ENCODE measurements at places on chromosomes 1 and 21.

GRCh38 chr1:9294910-9295636 lies 2.4 kb downstream of the SPSB1 start:
- DNase-seq, result no peak

GRCh38 chr21:35508139-35508888 lies 459.2 kb upstream of the RUNX1 start:
- DNase-seq, result peak; percentile 93

- DNase-seq, result peak; percentile 16
These were observed 118.3 kb downstream of the OLFML2B start for GRCh38 chr1:161905269-161905884.

DNA sequence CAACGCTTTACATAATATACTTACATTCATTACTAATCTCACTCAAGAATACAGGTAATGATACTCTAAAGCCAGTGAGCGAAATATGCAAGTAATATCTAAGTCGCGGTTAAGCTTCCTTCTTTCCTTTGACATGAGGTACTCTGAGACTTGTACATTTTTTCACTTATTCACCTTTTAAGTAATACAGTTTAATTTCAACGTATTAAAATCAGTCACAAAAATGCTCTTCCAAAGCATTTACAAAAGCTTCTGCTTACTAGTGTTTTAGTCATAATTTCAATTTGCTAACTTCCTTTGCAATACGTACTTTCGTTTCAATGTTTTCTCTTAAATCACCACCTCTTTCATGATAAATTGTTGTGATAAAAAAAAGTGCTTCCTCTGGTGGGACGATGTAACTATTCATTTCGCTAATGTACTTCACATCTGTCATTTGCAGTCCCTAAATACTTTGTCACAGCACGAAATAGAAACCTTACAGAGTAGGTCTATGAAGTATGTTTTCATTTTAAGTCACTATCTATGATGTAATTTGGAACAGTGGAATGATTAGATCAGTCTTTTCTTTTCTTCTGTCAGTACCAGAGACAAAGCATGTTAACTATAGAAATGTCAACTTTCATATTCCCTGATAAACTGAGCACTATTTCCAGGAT lies 34.0 kb upstream of the ADGRL4 start:
- no peak for DNase-seq

DNA sequence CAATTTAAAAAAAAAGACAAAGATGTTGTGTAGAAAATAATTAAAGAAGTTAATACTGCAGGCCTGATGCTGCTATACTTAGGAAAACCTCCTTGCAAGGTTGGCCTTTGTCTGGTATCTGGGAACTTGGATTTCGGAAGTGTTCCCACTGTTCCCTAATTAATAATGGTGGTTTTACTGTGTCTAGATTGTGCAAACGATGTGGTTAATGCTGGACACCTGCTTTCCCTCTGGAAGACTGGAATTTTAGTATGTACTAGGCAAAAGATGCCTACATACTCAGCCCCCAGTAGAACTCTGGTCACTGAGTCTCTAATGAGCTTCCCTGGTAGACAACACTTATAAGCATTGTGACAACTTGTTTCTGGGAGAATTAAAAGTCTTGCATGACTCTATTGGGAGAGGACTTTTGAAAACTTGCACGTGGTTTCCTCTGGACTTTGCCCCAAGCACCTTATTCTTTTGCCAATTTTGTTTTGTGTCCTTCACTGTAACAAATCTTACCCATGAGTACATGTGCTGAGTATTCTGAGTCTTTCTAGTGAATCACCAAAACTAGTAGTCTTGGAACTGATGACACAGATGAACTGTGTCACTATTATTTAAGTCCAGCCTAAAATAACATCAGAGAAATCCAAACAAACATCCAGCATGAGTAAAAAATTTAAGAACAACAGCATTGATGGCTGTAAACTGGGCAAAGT lies 40.4 kb downstream of the LIN9 start:
- no peak for DNase-seq

- no peak for DNase-seq
These were observed 111.4 kb upstream of the HOOK1 start for GRCh38 chr1:59703226-59703917.

DNA sequence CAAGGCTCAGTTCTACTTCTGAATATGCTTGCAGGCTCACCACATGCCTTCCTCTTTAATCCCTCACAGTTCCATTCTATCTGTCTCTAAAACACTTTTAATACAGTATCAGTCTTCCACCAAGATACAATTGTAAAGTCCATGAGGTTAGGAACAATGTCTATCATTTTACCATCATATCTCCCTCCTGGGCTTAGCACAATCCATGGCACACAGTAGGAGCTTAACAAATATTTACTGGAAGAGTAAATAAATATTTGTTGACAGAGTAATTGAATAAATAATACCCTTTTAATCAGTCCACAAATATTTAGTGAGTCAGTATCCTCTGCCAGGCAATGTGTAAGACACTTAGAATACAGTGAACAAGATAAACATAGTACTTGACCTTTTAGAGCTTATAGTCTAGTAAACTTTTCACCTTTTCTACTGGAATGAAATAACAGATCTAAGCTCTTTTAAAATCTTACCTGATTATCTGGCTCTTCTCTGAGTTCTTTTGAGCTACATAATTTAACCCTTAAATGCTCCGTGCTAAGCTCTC lies 12.7 kb upstream of the GADD45A start:
- DNase-seq, result no peak

GRCh38 chr1:226034482-226034881 lies 28.0 kb upstream of the H3-3A start:
- DNase-seq, result peak; percentile 96

DNA sequence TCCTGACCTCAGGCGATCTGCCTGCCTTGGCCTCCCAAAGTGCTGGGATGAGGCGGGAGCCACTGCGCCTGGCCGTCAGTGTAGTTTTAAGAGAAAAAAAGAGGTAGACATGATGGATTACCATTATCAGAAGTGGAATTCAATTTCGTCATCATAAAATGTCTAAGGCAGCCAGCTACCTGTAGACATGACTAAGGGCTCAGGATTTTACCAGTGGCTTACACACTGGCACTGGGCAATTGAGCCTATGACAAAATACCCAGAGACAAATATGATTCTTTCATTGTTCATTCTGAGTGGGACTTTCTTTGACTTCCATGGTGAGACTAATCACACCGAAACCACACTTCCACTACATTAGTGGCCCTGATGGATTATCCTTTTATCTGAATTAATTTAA lies 181.5 kb downstream of the GABPA start:
- no peak for DNase-seq

DNA sequence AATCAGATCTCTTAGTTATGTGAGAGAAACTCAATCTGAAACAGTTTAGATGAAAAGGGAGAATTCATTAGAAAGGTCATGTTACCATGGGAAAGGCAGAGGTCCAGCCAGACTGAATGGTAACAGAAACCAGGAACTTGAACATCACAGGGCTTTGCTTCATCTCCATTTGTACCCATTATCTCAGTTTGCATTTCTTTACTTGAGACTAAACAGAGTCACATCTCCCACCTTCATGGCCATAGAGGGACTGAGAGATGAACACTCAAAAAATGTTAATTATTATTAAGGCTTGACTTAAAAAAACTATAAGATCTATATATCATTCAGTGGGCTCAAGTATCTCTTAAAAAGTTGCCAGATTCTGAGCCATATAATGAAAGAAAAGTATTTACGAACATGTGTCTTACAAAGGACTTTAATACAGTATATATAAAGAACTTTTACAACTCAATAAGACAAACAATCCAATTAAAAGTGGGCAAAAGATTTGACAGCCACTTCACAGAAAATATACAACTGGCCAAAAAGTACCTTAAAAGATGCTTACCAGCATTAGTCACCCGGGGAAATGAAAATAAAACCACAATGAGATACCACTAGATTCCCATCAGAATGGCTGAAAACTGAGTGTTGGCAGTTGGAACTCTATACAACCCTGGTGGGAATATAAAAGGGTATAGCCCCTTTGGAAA lies 13.2 kb downstream of the KYAT3 start:
- DNase-seq, result no peak

- DNase-seq, result peak; percentile 34
These were observed 2.0 kb downstream of the RPRD2 start for GRCh38 chr1:150365941-150366340.

DNA sequence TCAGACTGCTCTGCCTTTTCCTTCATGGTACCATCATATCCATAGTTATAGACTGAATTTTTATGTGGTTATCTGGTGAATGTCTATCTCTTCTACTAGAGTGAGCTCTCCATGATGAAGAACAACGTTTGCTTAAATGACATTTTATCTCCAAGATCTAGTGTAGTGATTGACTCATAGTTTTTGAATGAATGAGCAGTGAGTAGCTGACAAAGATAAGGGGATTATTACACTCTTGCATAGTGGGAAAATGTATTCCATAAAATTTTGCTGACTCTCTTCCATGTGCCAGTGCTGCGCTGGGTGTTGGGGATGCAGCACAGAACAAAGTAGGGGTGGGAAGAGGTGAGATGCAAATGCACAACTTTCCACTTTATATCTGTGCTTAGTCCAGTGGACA lies 147.7 kb downstream of the TGFB2 start:
- no peak for DNase-seq

GRCh38 chr1:199283794-199284193 lies 645.0 kb downstream of the PTPRC start:
- no peak for DNase-seq

DNA sequence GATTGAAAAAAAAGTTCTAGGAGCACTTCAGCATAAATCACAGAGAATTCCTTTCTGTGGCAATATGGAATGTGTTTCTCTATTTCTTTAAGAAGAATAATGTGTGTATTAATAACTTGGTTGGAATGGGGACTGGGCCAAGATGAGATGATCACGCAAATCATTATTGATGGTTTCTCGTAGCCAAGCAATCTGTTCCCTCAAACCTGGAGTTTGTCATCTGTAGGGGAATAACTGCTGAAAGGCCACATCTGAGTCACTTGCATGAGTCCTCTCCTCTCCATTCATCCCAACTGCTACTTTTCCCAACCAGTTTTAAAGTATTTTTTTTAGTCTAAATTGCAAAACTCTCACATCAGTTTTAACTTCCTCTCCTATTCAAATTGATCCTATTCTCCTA lies 480.4 kb downstream of the PLPP3 start:
- no peak for DNase-seq

DNA sequence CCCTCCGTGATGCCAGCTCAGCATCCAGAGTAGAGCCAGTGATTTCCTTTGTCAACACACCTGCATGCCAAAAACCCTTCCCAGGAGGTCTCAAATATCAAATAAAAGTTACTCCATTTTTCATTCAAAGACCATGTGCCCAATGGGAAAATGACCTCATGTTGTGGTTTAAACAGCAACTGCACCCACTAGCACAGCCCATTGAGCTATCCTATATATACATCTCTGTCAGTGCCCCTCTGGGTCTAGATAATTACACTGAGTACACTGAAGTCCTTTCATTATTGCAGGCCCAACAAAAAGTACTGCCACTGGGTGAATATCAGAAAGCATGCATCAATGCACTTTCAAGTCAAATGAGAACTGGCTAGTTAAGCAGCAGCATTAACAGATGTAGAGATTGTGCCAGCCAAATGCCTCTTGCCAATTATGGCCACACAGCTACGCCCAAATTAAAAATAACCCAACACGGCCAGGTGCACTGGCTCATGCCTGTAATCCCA lies 117.7 kb downstream of the SLC45A1 start:
- no peak for DNase-seq

DNA sequence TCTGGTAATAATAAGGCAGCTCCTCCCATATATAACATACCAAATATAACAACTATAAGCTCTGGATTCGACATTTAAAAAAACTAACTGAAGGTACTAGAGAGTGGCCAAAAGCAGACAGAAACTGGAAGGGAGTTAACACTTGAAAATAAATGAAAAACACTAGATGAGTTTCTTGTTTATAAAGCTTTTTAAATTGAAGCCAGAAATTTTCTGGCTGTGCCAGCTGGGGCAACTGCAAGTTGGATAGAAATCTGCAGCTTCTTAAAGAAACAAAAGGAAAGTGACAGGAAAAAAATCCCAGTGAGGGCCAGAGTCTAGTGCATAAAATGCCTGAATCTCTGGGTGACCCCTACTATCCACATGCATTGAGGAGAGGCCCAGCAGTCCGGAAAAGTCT lies 432.7 kb downstream of the SMYD3 start:
- no peak for DNase-seq

DNA sequence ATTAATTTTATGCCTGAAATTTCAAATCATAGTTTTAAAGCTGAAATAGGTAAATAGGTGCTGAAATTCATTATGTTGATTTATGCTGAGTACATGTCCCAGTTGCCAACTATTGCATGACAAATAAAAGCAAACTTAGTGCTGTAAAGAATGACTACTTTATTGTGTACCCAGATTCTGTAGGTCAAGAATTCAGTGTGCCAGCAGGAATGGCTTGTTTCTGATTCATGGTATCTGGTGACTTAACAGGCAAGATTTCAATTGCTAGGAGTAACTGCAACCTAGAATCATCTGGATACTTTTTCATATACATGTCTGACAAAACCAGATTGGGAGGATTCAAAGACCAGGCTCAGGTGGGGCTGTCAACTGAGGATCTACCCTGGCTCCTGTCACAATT lies 678.4 kb upstream of the ADAMTS5 start:
- DNase-seq, result no peak

DNA sequence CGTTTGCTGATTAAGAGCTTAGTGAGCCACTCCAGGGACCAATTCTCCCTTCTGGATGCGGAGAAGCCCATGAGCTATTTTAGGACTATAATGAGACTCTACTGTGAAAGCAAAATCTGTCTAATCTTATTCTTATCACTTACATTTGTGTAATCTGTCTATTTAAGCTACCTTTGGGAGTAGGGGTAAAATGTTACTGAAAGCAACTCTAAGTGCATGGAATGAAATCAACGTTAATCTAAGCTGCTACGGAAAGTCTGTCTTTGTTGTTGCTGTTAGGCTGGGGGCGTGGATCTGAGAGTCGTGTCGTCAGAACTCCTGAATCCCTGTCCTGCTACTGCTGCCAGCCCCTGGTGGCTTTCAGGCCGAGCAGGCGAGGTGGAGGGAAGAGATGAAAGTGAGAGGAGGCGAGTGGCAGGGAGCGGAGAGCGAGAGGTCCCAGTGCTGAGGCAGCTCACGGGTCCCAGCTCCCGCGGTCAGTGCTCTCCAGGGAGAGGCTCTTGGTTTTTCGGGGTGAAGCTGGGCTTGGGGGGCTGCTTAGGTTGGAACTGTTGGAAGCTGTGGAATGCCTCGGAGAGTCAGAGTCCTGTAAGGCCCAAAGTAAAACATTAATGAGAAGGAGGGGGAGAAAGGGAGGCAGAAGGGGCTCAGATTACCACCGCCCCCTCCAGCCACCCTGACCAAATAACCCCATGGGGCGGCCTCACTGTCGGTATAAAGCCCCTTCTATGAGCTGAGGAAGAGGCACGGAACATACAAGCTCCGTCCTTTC lies 53.9 kb downstream of the COQ8A start:
- no peak for DNase-seq

DNA sequence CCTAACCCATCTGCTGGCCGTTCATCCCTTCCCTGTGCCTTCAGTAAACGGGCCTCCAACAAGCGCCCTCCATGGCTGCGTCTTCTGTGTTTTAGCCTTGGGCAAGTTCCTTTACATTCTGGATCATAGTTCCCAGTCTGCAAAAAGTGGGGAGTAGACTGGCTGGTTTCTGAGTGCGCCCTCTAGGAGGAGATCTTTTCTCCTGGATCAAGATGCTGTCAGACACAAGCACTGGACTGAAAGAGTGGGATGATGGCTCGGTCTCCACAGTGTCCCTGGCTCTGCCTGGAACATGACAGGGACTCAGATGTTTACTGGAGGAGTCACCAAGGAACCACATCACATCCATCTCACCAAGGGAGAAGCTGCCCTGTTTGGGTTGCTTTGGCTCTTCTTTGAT lies 88.8 kb downstream of the PRDM2 start:
- no peak for DNase-seq

- DNase-seq, result no peak
These were observed 90.5 kb downstream of the PIK3R3 start for GRCh38 chr1:46041974-46042373.

- DNase-seq, result no peak
These were observed 27.4 kb downstream of the TIAM1 start for GRCh38 chr21:31316488-31317169.

All from suppressor macrophage (primary cell).